Right forelimb (tissue), 1 donor: ENCODE measurements at places on chromosomes 7 and 10.

DNA sequence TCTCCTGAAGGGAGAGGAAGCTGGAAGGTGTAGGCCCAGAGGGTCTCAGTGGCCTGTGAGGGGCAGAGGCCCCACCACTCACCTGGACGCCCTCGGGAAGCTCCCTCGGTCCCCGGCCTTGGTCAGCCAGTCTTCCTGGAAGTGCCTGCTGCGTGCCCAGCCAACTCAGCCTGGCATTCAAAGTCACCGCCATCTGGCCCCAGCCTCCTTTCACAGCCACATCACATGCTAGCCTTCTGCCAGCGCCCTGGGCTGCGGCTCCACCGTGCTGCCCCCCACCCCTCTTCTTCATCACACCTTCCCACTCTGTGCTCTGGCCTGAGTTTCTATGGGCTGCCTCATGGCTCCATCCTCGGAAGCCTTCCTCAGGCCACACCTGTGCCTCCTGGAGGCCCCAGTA lies 98.0 kb downstream of the ZMIZ1 start:
- no peak for DNase-seq

GRCh38 chr7:12469568-12469967 lies 65.9 kb upstream of the VWDE start:
- no peak for DNase-seq

DNA sequence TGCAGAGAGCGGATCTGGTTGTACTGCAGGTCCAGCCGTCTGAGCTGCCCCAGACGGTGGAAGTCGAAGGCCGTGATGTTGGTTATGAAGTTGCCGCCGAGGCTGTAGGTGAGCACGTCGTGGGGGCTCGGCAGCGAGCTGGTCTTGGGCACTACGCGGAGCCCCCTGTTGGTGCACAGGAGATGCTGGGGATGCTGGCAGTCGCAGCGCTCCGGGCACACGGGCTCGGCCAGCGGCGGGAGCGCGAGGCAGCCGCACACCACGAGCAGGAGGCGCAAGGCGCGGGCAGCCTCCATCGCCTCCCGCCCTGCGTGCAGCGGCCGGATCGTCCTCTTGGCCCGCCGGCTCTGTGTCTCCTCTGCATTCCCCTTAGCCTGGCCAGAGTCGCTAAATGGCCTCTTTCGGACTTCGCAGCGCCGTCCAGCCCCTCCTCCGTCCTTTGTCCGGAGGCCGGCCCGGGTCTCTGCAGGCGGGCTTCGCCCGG lies 337 bp downstream of the TRIL start:
- DNase-seq = no peak

DNA sequence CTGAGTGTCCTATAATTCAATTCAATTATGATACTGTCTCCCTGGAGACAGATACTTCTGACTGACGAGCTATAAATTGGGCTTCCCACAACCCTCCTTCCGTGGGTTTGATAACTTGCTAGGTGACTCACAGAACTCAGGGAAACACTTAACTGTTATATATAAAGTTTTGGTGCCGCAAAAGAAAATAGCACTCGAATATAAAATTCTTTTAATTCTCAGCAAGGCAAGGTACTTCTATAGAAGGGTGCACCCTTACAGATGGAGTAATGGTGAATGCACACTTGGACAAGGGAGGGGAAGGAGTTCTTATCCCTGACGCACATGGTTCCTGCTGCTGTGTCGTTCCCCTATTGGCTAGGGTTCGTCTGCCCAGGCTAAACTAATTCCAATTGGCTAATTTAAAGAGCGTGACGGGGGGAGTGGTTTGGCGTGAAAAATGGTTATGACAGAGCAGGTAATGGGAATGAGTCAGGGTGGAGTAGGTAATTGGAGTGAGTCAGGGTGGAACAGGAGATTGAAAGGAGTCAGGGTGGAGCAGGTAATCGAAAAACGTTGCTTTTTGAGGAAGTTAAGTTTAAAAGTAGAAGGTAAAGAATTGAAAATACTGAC lies 20.8 kb upstream of the GHITM start:
- no peak for DNase-seq

DNA sequence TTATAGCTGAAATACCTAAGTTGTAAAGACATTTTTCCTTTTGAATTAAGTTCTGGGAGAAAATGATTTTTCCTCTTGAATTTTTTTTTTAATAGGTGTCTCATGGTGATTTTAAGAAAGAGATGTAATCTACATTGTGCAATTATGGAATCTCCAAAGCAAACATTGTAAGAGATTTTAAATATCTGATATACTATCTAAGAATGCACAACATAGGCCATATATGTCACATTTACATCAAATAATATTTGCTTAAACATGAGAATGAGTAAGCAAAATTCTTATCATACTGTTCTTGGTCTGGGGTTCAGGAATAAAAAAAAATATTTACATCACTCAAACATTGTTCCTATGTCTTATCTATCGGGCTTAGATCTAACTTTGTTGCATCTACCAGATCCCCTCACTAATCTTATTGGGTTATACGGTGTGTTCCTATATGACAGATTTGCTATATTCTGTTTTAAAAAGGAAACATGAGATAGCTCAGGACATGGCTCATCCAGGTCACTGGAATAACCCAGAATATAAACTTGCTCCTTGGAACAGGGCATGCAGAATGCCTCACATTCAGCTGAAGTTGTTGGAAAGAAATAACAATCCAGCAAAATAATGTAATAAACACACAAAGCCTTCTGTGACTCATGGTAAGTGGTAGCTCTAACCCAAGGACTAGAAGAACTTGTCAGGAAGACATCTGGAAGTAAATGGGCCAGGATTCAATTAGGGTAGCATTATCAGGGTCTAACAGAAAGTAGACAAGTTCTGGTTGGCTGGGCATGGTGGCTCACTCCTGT lies 794.7 kb downstream of the IPMK start:
- DNase-seq = no peak
